ENCODE measurements at places on chromosomes 7 and 10. TPM values are rescaled to one million over a fixed set of nuclear protein-coding genes. Genes with fewer than 3 reads are reported as not detected.

The PNLIPRP2 gene
- not detected for total RNA-seq

The TAS2R16 gene
- not detected for total RNA-seq

The ITPRID1 gene
- not detected for total RNA-seq

The MSMB gene
- total RNA-seq = not detected

The SPDYE8 gene
- not detected for total RNA-seq

The LIPF gene
- total RNA-seq = not detected

The MMD2 gene
- not detected for total RNA-seq

The AGFG2 gene
- total RNA-seq = 5.6 TPM

The MORN4 gene
- 6.9 TPM for total RNA-seq

The CDHR3 gene
- 3.1 TPM for total RNA-seq

The PLAC9 gene
- 8.0 TPM for total RNA-seq

The SLC13A1 gene
- not detected for total RNA-seq

The SORCS1 gene
- not detected for total RNA-seq

The SLIT1 gene
- 0.07 TPM for total RNA-seq

The MET gene
- 55.3 TPM for total RNA-seq

The EBLN1 gene
- not detected for total RNA-seq

The AMPH gene
- 0.13 TPM for total RNA-seq

The EGR2 gene
- total RNA-seq = 1.7 TPM

The PHKG1 gene
- total RNA-seq = 1.3 TPM

The ASAH2B gene
- 2.3 TPM for total RNA-seq

The GPR26 gene
- not detected for total RNA-seq

The CPED1 gene
- total RNA-seq = 64.8 TPM

The RAMP3 gene
- not detected for total RNA-seq

The DNAH11 gene
- 0.92 TPM for total RNA-seq

The SEC23IP gene
- total RNA-seq = 36.5 TPM

The ZDHHC16 gene
- 42.0 TPM for total RNA-seq

The MRC1 gene
- total RNA-seq = under 0.01 TPM

Data from smooth muscle cell of the pulmonary artery (primary cell).